ENCODE measurements at places on chromosomes 13 and 19.

DNA sequence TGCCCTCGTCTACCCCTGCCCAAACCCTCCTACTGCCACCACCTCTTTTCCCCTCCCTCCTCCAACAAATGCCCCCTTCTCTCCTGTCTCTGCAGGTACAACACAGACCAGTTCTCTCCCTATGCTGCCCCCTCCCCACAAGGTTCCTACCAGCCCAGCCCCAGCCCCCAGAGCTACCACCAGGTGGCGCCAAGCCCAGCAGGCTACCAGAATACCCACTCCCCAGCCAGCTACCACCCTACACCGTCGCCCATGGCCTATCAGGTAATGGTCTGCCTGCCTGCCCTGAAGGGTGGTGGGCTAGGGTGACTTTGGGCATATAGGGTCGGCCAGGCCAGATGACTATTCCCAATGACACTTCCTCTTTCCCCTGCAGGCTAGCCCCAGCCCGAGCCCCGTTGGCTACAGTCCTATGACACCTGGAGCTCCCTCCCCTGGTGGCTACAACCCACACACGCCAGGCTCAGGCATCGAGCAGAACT is 6.5 kb upstream of the TIMM50 start:
- no peak for DNase-seq

DNA sequence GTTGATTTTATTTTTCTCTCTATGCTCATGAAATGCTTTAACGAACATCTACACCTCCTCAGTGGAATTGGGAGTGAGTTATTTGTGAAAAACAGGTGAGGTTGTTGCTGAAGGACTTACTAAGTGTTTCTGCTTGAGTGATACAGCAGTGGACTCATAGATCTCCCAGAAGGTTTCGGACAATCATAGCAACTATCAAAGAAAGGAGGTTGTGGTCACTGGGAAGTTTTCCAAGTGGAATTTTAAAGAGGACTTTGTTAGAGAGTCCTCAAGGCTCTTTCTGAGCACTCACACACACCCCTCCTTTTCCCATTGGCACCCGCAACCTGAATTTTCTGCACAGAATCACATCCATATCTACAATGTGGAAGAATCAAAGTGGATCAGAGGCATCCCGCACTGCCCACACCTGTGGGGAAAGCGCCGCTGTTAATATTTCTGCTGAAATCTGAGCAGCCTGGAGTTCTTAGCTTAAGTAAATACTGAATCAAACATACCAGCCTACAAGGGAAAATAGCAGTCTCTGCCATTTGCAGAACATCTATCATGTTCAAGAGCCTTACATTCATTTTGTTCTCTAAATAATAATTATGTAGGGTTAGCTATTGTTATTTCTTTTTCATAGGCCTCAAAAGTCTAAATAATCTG is 719.4 kb downstream of the DIAPH3 start:
- DNase-seq: no peak

DNA sequence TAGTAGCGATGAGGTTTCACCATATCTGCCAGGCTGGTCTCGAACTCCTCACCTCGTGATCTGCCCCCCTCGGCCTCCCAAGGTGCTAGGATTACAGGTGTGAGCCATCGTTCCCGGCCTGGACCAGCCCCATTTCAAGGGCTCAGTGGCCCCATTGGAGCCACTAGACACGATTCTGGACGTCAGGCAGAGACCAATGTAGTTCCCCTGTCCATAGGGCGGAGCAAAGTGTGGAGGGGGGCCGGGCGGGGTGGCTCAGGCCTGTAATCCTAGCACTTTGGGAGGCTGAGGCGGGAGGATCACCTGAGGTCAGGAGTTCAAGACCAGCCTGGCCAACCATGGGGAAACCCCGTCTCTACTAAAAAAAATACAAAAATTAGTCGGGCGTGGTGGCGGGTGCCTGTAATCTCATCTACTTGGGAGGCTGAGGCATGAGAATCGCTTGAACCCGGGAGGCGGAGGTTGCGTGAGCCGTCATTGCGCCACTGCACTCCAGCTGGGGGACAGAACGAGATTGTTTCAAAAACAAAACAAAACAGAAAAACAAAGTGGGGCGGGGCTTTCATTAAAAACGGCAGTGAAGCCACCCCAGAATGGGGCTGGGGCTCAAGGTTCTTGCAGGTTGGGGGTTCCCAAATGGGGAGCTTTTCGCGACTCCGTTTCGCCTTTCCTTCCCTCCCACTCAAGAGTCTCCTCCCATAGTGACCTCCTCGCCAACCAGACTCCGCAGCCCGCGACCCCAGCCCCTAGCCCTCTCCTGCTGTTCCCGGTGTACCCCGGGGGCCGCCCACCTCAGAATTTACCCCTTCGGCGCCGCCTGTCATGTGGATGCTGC is 758 bp upstream of the TECR start:
- DNase-seq: no peak

GRCh38 chr19:10219678-10220077 is 11.5 kb downstream of the S1PR2 start:
- peak; percentile 52 for DNase-seq

DNA sequence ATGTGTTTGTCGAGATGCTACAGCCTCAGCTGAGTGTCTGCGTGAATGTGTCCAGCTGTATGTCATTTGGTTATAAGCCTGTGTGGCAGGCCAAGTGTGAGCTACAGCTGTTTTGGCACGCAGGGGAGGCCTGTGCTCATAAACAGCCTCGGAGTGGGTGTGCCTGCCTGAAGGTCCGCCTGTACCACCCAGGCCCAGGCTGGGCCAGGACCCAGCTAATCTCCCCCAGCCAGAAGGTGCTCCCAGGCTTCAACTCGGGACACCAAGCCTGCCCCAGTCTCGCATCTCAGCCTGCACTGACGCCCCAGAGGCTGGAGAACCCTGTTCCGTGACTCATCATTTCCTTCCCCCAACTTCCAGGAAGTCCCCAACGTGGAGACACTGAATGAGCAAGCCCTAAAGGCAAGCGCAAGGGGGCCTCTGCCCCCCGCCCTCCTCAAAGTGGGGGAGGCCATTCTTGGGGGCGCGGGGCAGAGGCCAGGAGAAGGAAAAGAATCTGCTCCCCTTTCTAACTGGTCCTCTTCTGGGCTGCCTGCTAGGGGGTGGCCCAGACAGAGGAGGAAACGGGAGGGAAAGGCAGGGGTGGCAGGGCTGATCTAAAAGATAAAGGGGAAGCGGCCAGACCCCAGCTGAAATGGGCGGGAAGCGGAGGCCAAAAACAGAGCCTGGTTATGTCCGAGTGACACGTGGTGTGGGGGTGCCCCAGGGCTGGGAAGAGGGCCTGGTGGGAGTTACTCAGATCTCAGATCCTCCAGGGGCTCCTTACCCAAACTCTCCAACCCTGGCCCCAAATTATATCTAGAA is 2.0 kb downstream of the SLC1A5 start:
- no peak for DNase-seq

DNA sequence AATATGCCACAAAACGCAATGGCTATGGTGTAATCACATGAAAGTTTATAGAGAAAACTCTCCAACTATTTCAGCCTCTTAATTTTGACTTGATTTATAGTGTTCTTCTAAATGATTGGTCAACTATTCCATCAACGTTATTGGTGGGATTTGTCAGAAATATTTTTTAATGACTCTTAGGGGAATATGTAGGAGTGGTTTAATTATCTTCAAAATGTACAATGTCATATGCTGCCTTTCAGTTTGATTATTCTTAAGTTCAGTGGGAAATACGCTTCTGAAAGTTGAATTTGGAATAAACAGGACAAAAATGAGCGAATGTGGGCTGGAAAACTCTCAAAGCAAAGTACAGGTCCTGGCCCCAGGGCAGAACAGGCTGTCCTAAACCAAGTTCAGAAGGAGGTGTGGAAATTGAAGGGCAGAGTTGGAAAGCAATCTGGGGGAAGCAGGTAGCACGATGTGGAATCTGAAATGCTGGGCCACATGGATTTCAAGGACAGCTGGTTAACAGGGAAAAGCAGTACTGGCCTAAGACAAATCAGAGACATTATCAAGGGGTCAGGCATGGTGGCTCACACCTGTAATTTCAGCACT is 60.8 kb upstream of the MYCBP2 start:
- DNase-seq: no peak

DNA sequence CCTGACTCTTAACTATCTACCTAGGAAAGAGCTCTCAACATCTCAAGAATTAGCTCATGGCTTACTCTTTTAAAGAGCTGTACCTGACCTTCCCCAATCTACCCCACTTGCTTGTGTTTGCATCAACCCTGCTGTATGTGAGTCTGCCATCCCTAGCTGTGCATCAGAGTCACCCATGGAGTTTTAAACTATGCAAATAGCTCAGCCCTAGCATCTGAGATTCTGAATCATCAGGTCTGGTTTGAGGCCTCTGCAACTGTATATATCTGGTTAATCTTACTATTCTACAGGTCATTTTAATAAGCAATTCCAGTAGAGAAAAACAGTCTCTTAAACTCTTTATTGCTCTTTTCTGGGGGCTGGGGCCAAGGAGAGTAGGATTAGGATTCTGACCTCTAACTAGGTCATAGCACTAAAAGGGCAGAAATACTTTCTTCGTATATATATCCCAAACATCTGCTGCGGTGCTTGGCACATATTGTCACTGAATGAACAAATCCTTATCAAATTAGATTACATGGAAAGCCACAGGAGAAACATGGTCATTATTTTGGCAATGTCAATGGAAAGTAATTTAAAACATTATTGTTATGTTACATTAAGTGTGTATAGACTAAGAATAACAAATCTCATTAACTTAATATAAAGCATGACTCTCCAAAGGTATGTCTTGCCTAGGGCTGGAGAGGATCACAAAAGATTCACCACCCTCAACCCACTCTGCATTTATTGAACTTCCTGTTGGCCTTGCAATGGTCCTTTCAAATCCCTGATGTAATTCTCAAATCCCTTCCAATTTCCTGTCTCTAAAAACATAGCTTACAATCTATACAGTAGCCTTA is 232.2 kb downstream of the DACH1 start:
- DNase-seq: no peak

GRCh38 chr13:91722267-91722884 is 324.0 kb downstream of the GPC5 start:
- DNase-seq: no peak

- DNase-seq: no peak
These were observed 648.7 kb downstream of the UQCRFS1 start for GRCh38 chr19:28563964-28564921.

DNA sequence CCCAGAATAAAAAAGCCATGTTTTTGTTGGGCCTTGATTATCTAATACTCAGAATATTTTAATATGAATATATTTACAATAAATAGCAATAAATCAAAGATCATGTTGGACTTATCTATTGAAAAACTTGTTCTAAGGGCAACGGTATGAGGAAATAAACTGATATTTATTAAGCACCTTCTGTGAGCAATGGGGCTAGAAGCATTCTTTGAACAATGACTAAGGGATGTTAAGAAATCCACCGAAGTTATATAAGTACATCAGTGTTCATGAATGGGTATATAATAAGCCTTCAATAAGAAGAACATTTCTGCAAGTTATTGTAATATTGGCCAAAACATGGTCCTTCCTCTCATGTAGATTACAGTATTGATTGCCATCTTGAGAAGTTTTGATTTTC is 221.8 kb downstream of the OXGR1 start:
- no peak for DNase-seq

GRCh38 chr13:77528834-77529500 is 6.5 kb upstream of the SCEL start:
- DNase-seq: no peak

GRCh38 chr13:26861941-26862340 is 101.4 kb upstream of the GPR12 start:
- no peak for DNase-seq

GRCh38 chr13:33362986-33363727 is 77.6 kb upstream of the STARD13 start:
- DNase-seq: no peak
